A172 (cell line): ENCODE measurements at places on chromosomes 7 and 10. TPM values are rescaled to one million over a fixed set of nuclear protein-coding genes. Genes with fewer than 3 reads are reported as not detected.

The OR2AE1 gene
- total RNA-seq: not detected in 2 replicates

GRCh38 chr10:102444851-102445250, 6.5 kb downstream of the C10orf95 start:
- no peak for DNase-seq

- DNase-seq: no peak
These were observed 94.2 kb downstream of the NRBF2 start for GRCh38 chr10:63227207-63227895.

GRCh38 chr10:93941606-93942005, 47.8 kb downstream of the SLC35G1 start:
- no peak for DNase-seq

- no peak for DNase-seq
These were observed 406.1 kb upstream of the AUTS2 start for GRCh38 chr7:69192134-69192533.

DNA sequence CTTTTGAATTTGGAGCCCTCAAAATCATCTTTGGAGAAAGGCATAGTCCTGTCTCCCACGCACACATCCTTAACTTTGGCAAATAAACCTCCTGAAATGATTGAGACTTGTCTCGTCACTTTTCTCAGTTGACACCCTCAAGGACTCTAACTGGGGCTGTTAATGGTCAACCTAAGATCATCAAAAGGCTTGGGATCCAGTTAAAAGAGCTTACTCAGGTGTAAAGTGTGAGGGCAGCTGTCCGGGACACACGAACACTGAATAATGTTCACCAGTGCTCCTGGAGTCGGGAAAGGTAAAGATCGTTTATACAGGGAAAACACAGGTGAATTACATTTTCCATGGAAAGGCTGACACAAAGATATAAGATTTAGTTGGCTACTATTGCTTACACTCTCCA, 84.7 kb downstream of the PAXIP1 start:
- no peak for DNase-seq

DNA sequence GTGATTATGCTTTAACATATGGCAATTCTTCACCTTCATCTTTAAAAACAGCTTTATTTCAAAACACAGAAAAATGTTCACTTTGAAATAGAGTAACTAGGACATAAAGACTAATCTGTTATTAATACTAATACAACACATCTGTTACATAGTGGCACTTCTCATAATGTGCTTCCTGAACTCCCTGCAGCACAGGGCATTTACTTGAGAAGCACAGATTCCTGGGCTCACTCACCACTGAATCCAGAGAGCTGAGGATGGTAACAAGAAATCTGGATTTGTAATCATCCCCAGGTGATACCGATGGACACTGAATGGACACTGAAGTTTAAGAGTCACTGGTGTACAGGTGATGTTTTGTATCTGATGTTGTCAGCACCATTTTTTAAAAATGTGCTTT, 96.1 kb downstream of the COL28A1 start:
- DNase-seq: no peak

- DNase-seq: no peak
These were observed 12.0 kb downstream of the SFTPD start for GRCh38 chr10:79936625-79937615.

GRCh38 chr10:36803229-36803628, 322.2 kb upstream of the ANKRD30A start:
- DNase-seq: no peak

GRCh38 chr7:140570120-140570519, 70.5 kb downstream of the DENND2A start:
- no peak for DNase-seq

- DNase-seq: no peak
These were observed at the start of gene KCND2 for GRCh38 chr7:120272701-120273475. KCND2 (plus strand) TSS chr7:120273175.

GRCh38 chr7:33495207-33495606, 365.8 kb downstream of the BBS9 start:
- DNase-seq: peak; percentile 46

- DNase-seq: no peak
These were observed 140.8 kb upstream of the FAM20C start for GRCh38 chr7:51456-52068.

GRCh38 chr7:68321076-68321639, 1277.1 kb upstream of the AUTS2 start:
- peak; percentile 82 for DNase-seq
